ENCODE measurements at places on chromosomes 6 and 20.

- no peak for DNase-seq
These were observed 80.8 kb upstream of the FUCA2 start for GRCh38 chr6:143592335-143592734.

DNA sequence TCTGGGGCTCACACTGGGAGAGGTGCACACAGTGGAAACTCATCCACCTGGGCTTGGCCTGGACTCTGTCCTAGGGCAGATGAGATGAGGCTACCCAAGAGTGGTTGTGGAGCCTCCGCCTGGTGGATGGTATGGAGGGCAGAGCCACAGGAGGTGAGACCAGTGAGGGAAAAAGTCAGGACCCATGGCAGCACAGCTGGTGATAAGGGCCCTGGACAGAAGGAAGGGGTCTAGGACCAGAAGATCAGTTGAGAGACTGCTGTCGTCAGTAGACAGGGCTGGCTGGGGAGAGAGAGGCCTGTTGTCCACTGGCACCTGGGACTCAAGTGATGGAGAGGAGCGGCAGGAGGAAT lies 29.8 kb downstream of the PLCG1 start:
- no peak for DNase-seq

DNA sequence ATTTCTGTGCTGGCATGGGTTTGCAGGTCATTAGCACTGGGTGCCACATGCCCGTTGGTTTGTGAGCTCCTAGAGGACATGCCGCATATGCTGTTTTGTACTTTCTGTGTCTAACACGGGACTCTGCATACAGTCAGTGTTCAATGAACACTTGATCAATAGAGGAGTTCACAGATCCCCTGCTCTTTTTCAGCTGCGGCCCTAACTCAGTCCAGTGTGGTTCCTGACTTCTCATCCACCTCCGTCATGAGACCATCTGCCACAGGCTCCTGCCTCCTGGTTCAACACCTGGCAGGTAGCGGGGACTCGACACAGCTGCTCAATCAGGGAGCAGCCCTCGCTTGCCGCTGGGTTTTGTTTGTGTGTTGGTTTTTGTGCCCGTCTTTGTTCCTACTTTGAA lies 13.8 kb upstream of the BMP7 start:
- DNase-seq, result no peak

- no peak for DNase-seq
These were observed 70.6 kb downstream of the IYD start for GRCh38 chr6:150439373-150439772.

DNA sequence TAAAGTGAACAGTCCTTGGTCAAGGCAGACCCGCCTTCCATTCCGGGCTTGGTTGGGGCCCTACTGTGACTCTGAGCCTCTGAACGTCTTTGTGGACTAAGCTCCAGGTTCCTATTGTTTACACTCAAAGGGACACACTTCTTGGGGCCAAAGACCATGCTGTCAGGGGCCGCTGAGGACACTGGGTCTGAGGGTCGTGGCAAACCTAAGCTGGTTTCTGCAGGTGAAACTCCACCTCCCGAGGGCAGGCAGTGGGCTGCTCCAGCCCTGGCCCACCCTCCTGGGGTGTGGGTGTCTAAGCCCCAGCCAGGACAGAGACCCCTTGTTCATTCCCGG lies 43.1 kb downstream of the DSTN start:
- no peak for DNase-seq

GRCh38 chr6:85115376-85115775 lies 334.5 kb upstream of the NT5E start:
- no peak for DNase-seq

GRCh38 chr6:72861935-72862432 lies 240.1 kb downstream of the KCNQ5 start:
- no peak for DNase-seq

DNA sequence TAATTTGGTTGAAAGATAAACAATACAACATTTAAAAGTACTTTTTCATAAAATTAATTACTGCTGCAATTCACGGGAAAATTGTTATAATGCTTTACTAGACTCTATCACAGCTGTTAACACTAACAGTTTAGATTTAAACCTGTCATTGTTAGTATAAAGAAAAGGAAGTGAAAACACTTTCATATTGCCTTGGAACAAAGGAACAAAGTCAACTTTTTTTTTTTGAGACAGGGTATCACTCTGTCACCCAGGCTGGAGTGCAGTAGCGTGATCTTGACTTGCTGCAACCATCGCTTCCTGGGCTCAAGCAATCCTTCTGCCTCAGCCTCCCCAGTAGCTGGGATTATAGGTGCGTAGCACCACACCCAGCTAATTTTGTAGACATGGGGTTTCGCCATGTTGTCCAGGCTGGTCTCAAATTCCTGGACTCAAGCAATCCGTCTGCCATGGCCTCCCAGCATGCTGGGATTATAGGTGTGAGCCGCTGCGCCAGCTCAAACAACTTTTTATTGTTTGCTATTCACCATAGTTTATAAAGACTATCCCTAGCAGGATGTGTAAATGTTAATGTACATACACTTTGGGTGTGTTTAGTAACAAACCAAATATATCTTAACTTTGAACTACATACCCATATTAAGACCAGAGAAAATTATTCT lies 22.1 kb downstream of the SLC35A1 start:
- DNase-seq, result no peak

DNA sequence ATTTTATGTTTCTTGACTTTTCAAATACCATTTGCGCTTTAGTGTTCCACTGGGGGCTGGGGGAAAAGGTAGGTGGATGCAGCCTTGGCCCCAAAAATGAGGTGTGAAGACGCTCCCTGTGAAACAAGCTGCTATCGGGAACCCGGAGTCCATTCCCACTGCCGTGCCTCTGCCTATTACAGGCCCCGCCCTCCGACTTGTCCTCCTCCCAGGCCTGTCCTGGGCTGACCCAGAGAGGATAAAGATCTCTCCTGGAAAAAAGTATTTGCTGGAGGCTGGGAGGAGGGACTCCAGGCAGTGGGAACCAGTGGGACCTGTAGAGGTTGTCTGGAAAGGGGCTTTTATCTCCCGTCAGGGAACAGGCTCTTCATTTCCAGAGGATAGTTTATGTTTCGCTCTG lies 215.0 kb downstream of the SLC24A3 start:
- DNase-seq, result no peak

GRCh38 chr6:39309942-39310531 lies 4.2 kb downstream of the KCNK17 start:
- no peak for DNase-seq

- DNase-seq, result no peak
These were observed 943.5 kb upstream of the CITED2 start for GRCh38 chr6:140317950-140318349.

DNA sequence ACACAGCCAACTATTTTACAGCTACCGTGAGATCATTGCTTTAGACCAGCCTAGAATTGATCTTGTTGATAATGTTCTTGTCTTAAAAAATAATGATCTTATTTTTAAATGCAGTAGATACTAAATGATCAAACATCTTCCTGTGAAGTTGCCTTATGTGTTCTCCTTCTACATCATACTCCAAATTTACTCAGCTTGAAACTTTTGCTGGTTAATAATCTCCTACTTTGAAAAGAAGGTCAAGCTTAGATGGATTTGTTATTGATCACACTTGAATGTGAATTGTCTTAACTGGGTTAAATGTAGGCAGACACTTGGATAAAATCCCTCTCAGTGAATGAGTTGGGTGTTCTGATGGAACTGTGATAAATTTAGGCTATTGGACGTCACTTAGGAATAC lies 91.9 kb downstream of the HAO1 start:
- DNase-seq, result no peak

DNA sequence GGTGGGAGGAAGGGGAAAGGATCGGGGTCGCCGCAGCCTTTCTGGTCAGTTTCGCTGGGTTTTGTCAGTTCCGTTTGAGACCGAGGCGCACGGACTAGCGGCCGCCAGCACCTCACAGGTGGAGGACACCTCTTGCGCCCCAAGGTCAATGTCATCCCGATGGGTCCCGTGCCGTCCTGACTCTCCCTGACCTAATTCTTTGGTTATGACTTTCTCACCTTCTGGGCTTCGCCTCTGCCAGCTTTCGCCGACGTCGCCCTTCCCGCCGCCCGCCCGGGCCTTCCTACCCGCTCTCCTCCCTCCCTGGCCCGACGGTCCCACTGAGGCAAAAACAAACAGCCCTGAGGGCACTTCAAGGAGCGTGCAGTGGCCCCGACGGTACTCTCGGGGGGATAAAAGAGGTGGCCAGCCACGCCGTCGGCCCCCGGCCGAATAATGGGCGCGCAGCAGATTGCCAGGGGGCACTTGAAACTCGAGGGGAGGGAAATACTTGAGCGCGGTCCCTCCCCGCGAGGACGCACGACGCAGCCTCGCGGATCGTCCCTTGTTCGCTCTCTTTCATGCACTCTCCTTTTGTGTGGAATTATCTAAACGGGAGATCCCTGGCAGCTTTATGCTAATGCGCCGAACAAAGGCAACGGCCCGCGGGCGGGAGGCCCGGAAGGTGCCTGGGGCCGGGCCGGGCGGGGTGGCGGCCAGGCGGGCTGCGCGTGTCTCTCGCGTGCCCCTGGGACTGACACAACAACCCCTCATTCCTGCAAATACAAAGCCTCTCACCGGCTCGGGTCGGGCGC lies 3.9 kb upstream of the INSM1 start:
- DNase-seq, result no peak

- DNase-seq, result no peak
These were observed 53.8 kb downstream of the CDC5L start for GRCh38 chr6:44441091-44441855.

DNA sequence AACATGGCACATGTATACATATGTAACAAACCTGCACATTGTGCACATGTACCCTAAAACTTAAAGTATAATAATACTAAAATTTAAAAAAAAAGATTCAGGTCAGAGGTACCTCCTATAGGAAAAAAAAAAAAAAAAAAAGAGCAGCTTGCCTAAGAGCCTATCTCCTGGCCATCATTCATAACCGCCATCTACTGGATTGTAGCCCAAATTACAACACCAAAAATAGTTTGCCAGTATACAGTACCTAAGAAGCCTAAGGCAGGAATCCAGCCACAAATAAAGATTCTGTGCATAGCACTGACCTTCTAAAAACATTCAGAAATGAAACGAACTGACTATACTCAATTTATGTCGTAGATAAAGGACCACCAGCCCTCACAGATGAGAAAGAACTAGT lies 438.4 kb upstream of the ADGRB3 start:
- DNase-seq, result no peak

- DNase-seq, result no peak
These were observed 225.5 kb downstream of the SYNDIG1 start for GRCh38 chr20:24694727-24695528.

- DNase-seq, result no peak
These were observed 6.1 kb upstream of the IFT52 start for GRCh38 chr20:43584448-43585136.

DNA sequence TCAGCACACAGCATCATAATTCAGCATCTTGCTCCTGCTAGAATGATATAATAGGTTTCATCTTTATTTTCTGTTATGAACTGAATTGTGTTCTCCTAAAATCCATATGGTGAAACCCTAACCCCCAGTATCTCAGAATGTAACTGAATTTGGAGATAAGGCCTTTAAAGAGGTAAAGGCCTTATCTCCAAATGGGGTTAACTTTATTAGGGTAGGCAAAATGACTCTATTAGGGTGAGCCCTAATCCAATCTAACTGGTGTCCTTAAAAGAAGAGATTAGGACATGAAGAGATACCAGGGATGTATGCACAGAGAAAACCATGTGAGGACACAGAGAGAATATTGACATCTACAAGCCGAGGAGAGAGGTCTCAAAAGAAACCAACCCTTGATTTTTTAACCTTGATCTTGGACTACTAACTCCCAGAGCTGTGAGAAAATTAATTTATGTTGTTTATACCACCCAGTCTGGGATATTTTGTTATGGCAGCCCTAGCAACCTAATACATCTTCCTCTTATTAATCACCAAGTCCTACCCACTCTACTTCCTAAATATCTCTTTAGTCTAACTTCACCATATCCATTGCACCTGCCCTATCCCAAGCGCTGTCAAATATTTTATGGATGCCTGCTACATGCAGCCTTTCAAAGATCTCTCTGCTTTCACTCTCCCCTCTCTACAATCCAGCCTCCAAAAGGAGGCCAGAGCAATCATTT lies 8.5 kb upstream of the MRS2 start:
- no peak for DNase-seq

GRCh38 chr6:100617633-100618350 lies 153.1 kb upstream of the SIM1 start:
- DNase-seq, result no peak

- no peak for DNase-seq
These were observed 216.6 kb downstream of the IBTK start for GRCh38 chr6:82030761-82031503.

DNA sequence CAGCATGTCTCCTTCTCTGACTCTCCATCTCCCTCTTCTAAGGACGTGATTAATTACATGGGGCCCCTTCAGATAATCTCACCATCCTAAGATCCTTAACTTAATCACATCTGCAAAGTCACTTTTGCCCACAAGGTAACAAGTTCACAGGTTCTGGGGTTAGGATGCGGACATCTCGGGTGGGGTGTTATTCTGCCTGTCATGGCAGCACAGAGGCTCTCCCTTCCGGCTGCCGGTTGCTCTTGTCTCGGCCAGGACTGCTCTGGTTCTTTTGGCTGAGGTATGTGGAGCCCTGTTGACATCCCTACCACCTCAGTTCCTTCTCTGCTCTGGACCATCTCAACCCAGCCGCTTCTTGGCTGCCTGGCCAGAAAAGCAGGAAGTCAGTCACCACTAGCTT lies 4.2 kb upstream of the CST11 start:
- no peak for DNase-seq

DNA sequence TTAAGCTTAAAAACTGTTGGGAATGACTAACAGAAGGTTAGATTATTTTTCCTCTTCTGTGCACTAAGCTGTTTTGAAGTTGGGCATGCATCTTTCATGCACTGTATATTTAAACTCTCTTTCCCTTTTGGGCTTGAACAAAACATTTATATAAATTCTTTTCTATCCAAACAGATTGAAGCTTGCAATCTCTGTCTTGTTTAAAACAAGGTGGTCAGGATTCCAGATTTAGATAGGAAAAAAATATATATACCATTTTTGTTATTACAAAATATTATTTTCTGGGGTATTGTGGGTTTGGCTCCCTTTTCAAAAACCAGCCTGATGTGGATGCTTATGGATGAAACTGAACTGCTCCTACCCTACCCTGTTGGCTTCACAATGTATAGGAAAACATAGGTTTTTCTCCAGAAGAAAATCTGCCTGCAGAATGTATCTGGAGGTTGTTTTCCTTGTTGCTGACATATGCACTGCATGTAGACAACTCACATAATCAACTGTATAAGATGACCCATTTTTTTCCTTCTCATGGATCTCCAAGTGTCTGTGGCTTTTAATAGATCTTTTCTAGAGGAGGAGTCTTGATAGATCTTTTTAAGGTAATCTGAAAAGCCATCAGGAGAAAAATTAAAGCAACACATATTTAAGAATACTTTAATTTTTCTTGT lies 146.3 kb downstream of the PRL start:
- DNase-seq, result no peak

DNA sequence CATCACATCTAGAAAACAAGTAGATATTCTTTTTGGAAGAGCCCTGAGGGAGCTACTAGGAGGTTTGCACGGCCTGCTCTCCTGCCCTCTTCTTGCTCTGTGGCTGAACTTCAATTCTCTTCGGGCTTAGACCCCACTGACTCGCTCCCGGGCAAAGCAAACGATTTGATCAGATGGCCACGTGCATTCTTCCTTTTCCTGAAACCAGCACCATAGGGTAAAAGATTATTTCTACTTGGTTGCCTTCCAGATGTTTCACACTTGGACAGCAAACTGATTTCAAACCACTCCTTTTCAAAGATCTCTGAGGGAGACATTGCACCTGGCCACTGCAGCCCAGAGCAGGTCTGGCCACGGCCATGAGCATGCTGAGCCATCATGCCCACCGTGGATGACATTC lies at the start of gene SLC22A1:
Gene SLC22A1 (plus strand): TSS at position 258 of the 400 bp plus-strand sequence. CDS start 121 bp downstream, at position 379.
- DNase-seq, result no peak
